ENCODE measurements at places on chromosomes 4 and X.

- DNase-seq: no peak
Observed at GRCh38 chr4:83240379-83240875, 44.2 kb downstream of the COQ2 start.

DNA sequence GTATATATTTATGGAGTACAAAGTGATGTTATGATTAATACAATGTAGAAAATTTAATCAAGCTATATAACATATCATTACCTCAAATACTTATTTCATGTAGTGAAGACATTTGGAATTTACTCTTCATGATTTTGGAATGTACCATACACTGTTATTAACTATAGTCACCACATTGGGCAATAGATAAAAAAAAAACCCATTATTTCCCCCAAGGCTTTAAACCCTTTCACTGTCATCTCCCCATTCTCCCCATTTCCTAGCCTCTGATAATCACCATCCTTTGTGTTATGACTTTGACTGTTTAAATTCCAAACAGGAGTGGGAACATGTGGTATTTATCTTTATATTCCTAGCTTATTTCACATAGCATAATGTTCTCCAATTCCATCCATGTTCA, 2189.1 kb upstream of the AGA start:
- DNase-seq: no peak

GRCh38 chr4:79723507-79723906, 315.5 kb upstream of the GK2 start:
- no peak for DNase-seq

DNA sequence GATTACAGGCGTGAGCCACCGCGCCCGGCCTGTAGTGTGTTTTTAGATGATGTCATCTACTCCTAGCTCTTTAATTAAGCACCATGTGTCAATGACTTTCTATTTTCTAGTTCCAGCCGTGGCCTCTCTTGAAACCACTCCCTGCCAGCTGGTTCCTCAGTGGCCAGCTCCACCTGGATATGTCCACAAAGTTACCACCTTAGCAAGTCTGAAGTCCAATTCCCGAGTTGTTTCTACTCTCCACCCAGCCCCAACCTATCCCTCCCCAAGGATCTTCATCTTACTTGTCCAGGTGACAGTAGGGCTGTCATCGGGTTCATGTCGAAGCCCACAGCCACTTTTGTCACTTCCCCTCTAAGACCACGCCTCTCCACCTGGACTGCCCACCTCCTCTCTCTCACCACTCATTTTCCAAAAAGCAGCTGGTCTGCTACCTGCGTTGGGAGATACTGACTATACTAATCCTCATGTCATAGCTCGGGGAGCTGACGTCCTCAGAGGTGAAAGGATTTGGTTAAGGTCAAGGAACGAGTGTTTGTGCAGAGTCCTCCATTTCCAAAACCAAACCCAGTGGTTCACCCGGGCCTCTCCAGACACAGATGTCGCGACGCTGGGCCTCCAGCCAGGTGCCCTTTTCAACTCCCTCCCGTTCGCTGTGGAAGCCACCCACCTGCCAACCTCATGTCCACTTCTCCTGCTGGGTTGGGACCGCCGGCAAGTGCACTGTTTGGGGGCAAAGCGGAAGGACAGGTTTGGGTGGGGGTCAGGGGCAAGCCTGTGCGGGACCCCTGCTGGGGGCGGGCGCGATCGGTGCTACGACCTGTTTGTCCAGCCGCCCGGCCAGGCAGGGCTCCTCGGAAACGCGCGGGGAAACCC, 704 bp downstream of the FAM3A start:
- DNase-seq: no peak

DNA sequence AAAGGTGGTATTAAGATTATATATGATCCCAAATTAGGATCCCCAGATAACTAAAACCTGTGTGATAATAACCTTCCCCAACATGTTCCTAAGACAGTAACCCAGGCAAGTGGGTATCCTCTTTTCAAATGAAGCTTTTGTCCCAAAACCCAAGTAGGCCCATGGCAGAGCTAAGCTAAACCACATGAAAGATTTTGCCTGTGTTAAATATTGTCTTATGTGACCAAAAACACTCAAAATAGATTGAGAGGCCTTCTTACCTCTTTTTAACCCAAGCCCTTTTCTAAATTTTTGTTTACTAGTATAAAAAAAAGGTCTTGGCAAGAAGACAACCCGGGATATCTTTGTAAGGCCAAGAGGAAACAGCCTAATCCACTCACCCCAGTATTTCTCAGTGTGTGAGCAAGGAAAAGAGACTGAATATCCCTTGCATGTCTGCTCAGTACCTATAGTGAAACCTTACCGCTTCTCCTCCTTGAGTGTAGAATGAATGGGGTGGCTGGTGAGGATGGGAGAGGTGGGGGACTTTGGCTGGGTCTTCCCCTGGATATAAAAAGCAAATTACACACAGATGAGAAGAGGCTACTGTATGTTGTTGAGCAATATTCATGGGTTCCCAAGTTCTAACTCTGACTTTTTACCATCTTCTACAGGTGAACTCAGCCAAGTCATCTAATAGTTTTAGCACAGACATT, 188.8 kb upstream of the BMP3 start:
- DNase-seq: no peak

GRCh38 chr4:6225469-6225868, 25.1 kb upstream of the JAKMIP1 start:
- DNase-seq: no peak

GRCh38 chr4:111045992-111046391, 423.1 kb upstream of the PITX2 start:
- no peak for DNase-seq

- DNase-seq: no peak
Observed at GRCh38 chr4:146098978-146099377, 76.5 kb upstream of the LSM6 start.

- peak; percentile 32 for DNase-seq
Observed at GRCh38 chrX:38262715-38263620, 42.3 kb upstream of the SRPX start.

- no peak for DNase-seq
Observed at GRCh38 chrX:18956303-18957032, 27.4 kb downstream of the PHKA2 start.

- DNase-seq: no peak
Observed at GRCh38 chr4:1488357-1488756, 82.1 kb upstream of the NKX1-1 start.

- DNase-seq: no peak
Observed at GRCh38 chr4:167930166-167930565, 162.2 kb upstream of the ANXA10 start.

DNA sequence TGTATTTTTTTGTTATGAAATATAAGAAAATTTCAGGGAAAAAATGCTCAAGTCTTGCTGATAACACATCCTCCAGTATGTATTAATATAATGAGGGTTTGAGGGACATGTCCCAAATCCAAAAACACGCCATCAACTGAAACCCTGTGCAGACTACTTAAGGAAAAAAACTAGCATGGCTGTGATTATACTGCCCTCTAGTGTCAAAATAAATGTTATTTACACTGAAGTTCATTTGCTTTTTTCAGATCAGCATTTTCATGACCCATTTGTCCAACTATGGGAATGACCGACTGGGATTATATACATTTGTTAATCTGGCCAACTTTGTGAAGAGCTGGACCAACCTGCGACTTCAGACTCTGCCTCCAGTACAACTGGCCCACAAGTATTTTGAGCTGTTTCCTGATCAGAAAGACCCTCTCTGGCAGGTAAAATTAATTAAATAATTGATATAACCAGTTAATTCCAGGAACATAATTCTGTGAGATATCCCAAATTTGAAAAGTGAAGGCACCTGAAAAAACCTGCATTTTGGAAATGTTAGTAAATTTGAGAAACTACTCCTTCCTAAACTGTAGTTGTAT, 128.5 kb downstream of the PRSS12 start:
- DNase-seq: peak; percentile 8

- DNase-seq: no peak
Observed at GRCh38 chr4:38804654-38805295, at the start of gene TLR1. Gene TLR1, minus strand, starts transcription at chr4:38804791. Its CDS starts 5,960 bp downstream, at chr4:38798831.

DNA sequence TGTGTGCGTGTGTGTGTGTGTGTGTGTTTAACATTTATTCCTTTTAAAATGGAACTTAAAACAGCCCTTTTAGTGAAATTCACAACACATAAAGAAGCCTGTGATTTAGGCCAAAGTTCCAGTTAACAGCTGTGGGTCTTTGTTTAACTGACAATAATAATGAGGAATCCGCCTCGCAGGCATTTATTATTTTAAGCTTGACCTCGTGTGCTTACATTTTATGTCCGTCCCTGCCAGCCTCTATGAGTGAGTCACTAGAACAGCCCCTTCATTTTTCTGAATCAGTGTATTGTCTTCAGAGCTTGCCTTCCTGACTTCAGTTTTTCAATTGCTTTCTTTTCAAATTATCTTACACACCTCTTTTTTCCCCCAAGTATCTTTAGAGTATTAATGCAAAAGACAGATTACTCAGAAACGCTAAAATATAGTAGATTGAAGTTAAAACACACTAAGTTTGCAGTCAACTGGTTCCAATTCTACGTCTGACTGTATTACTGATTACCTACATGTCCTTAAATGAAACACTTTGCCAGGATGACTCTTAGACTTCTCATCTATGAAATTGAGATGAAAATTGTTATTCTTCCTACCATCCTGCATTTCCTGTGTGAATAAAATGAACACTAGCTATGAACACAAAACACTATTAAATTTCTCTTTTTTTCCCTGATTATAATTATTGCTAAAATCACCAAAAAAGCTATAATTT, 319.6 kb upstream of the HS3ST1 start:
- DNase-seq: peak; percentile 35

- DNase-seq: no peak
Observed at GRCh38 chr4:14178421-14178820, 550.9 kb upstream of the BOD1L1 start.

GRCh38 chr4:177480795-177481194, 38.6 kb upstream of the AGA start:
- no peak for DNase-seq

DNA sequence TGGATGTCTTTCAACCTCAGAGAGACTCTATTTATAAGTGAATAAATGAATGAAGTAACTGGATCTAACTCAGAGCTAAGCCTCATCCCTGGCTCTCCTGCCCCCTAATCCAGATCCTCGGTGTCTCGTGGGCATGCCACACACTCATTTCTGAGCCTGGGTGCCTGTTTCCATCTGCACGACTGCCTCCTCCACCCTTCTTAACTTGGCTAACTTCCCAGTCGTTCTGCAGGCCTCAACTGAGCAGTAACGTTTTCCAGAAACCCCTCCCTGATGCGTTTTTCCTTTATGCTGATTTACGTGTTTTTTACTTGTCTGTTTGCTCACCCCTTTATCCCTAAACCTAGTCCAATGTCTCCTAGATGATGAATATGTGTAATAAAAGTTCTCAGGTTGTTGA, 186.9 kb upstream of the HS3ST1 start:
- DNase-seq: no peak

GRCh38 chr4:88526221-88526815, 2.7 kb upstream of the PYURF start:
- DNase-seq: no peak

DNA sequence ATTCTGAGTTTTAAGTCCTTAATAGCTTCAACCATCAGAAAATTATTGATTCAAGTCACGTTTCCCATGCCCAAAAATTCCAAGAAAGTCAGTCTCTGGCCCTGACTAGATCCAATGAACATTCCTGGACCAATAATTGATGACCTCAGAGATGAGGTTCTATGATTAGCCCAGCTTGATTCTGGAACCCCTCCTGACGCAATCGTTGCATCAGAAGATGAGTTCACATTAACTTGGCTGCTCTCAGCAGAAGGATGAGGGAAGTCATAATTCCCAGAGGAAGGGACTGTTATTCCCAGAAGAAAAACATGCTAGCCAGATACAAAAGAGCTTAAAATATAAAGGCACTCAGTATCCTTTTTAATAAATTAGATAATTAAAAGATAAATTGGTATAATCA, 34.3 kb upstream of the CPEB2 start:
- no peak for DNase-seq

All from hepatic stellate cell (primary cell).